ENCODE measurements at places on chromosomes 2 and 18. TPM values are rescaled to one million over a fixed set of nuclear protein-coding genes. Genes with fewer than 3 reads are reported as not detected.

- no peak for DNase-seq
Measured at GRCh38 chr18:77058290-77058835, 74.2 kb downstream of the MBP start.

DNA sequence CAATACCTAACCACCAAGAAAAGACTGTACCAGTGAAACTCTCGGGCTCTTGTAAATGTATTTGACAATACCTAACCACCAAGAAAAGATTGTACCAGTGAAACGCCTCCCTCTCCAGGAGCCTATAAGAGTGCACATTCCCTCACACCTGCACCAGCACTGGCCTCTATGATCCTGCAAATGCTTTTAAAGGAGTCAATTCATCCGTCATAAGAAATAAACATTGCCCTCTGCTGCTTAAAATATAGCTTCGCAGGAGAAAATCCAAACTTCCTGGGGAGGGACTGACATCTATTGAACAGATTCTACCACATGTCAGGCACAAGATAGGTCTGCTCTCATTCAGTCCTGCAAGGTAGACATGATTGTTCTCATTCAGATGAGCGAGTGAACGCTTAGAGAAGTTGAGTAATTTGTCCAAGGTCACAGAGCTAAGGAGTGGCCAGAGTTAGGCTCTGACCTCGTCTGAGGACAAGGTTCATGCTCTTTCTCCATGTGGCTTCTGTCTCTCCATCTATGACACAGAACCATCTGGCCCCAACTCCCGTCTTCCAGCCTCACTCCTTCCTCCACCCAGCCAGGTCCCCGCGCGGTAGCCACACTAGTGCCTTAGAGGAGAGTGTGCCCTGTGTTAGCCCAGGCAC lies 38.7 kb downstream of the MCFD2 start:
- DNase-seq: no peak

DNA sequence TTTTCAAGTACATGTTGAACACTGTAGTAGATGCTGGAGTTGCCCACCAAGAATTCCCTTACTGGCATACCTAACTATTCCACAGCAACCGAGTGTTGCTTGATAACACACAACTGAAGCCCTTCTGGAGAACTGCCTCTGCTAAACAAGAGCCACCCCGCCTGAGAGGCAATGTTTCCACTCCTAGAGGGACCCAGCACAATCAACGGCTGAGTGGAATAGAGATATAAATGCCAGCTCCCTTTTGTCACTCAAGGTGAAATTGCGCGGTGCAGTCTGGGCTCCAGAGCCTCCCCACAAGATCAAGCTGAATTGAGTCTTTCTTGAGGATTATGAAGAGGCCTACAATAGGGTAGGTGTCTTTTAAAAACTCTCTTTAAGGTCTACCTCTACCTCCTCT lies 49.1 kb upstream of the SCN9A start:
- no peak for DNase-seq

SERPINB4 gene
- total RNA-seq: not detected

NDUFV2 gene
- total RNA-seq: 120 TPM

NBAS gene
- 41.9 TPM for total RNA-seq

CYP27A1 gene
- 22.4 TPM for total RNA-seq

GRCh38 chr18:65811307-65811706 lies 60.5 kb downstream of the CDH7 start:
- DNase-seq: no peak

GRCh38 chr2:151765760-151766410 lies 31.6 kb upstream of the NEB start:
- no peak for DNase-seq

DNA sequence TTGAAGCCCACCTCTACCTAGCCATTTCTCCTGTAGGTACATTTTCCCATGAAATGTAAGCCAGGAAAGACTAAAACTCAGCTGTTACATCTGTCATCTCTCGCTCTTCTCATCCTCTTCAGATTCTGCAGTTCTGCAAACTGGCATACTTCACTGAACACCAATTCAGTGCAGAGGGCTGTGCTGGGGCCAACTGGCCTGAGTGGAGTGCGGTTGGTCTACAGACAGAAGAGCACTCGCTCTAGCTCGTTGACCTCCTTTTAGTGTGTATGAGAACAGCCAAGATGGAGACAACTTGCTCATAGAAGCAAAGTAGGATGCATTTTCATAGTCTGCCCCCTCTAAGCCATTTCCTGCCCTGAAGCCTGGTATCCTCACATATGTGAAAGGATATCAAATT lies 862.6 kb downstream of the BCL11A start:
- no peak for DNase-seq

PUM2 gene
- 93.7 TPM for total RNA-seq

DNA sequence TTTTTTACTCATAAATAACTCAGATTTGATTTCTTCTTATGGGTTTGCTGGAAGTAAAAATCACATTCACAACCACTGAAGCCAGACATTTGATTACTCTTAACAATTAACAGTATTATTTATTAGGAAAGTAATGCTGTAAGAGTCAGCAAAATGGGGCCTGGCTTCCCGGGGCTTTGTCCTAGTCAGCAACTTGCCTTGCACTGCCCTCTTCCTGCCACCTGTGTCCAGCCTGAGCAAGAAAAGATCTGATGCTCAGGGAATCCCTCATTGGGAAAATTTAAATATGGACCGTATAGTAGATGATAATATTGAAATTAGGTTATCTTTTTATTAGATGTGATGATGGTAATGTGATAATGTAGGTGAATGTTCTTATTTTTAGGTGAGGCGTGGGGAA lies 30.8 kb upstream of the ACYP2 start:
- no peak for DNase-seq

DNA sequence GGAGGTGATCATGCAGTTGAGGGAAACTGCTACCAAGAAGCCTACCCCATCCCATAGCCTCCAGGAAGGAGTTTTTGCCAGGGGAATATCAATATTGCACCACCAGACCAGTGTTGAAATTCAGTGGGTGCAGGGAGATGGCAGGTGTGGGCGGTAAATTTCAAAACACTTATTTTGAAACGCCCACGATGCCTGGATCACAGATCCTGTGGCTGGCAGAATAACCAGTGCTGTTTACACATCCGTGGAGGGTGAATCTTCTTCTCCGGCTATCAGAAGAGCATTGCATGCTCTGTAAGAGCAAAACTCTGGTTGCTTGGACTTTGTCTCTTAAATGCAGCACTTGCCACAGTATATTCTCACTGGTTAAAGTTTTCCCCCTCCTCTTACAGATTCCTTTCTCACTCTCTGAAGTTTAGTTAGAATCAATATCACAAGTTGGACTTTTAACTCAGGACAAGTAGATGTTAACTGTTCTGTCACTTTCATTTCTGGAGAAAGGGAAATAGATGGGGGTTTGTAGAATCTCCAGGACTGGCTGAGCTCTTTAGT lies 70.5 kb upstream of the ZCCHC2 start:
- peak; percentile 64 for DNase-seq

DNA sequence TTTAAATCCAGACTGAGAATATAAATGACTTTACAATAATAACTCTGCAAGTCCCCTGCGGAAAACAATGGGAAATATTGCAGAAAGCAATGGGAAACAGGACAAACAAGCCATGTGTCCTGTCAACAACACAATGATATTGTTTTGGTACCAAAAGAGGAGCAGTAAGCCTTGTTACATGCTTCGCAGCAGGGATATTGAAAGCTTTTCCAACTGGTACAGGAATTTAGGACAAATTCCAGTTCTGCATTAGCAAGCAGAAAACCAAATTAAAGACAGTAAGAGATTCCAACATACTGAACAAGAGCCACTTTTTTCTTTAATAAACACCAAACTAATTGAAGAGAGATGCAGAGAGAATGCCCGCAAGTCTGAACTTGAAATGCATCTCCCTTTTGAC lies 30.0 kb downstream of the FRZB start:
- DNase-seq: no peak

LRATD1 gene
- 11.2 TPM for total RNA-seq

GRCh38 chr2:150023044-150023443 lies 435.5 kb upstream of the MMADHC start:
- no peak for DNase-seq

CCDC178 gene
- 1.2 TPM for total RNA-seq

UGT1A5 gene
- not detected for total RNA-seq

- DNase-seq: no peak
Measured at GRCh38 chr18:79480171-79481045, 84.7 kb downstream of the NFATC1 start.

- no peak for DNase-seq
Measured at GRCh38 chr2:120934574-120935338, 199.1 kb downstream of the GLI2 start.

DNA sequence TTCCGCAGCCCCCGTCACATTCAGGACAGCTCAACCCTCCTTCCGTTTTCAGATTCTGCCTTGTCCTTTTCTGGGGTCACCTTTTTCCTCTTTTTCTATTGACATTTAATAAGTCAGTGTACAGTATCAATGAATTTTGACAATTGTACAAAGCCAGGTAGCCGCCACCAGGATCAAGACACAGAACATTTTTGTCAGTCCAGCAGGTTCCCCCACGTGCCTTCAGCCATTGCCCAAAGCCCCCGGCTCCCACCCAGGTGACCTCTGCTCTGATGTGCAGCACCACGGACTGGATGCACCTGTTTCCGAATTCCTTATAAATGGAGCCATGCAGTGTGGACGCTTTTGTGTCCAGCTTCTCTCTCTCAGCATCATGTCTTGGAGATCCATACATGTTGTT lies 30.0 kb downstream of the CROCC2 start:
- no peak for DNase-seq

- DNase-seq: peak; percentile 8
Measured at GRCh38 chr18:58239879-58240278, 195.9 kb downstream of the NEDD4L start.

- DNase-seq: no peak
Measured at GRCh38 chr18:74216661-74217110, 68.4 kb downstream of the TIMM21 start.

UGT1A8 gene
- total RNA-seq: not detected

GRCh38 chr2:98442488-98442887 lies 2.2 kb upstream of the INPP4A start:
- no peak for DNase-seq

DNA sequence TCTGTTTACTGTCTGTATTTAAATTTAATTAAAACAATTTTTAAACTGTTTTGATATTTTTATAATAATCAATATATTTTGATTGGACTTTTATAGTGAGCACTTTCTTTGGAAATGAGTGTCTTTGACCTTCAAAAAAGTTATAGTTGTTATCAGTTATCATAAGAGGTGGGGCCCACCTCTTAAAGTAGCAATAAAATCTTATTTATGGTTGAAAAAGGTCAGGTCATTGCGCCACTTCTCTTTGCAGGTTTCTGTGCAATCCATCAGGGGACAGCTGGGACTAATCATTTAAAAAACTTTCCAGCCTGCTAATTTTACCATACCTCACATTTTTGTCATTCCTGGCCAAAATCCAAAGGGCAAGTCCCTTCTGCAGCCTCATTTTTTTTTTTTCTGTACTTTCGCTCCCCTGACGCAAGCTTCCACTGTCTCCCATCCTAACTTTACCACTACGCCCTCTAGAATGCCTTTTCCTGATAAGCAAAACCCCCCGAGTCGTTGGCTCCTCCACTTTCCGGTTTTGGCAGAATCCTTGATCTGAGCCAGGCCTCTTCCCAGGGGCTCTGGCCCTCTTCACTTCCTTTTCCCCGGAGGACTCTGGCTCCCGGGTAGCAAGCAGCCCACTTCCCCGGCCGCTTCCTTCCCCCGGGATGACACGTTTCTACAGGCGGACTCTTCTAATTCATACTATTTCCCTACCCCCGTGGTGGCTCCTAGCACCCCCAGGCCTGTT lies 1.1 kb upstream of the SEH1L start:
- DNase-seq: no peak

- DNase-seq: no peak
Measured at GRCh38 chr2:117644403-117644802, 170.1 kb upstream of the DDX18 start.

DNA sequence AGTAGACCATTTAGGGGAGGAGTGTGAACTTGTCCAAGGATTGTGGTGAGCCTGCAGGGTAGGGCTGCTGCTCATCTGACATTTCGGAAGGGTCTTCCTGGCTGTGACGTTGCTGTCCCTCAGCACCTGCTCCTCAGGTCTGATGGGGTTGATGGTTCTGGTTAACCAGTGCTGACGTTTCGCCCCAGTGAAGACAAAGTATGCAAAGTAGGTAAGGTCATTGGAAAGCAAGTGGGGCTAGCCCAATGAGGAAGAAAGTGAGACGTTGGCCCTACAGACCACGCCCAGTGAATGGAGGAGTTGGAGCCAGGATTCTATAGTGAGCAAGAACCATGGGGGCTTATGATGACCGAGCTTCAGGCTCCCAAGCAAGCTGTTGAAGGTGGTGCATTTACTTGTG lies 33.4 kb upstream of the ZNF396 start:
- no peak for DNase-seq

GRCh38 chr2:30979822-30980245 lies 158.4 kb downstream of the GALNT14 start:
- DNase-seq: no peak

DNA sequence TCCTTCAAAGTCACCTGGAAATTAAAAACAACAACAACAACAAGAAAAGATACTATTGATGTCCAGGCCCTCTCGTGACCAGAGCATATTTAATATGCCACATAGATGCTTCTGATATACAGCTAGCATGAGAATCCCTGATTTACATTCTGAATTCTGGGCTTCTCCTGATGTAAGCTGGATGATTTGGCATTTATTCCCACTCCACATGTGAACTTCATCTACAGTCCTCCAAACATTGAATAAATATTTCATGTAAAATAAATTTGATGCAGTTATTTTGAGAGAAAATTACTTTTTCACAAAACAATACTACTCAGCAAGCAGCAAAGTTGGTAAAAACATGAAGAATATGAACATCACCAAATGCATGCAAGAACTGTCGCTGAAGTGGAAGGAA lies 453.2 kb upstream of the SETBP1 start:
- no peak for DNase-seq

GRCh38 chr2:159891917-159892730 lies 94.1 kb upstream of the CD302 start:
- no peak for DNase-seq

EFR3B gene
- 1.2 TPM for total RNA-seq

GRCh38 chr2:25692143-25692542 lies 18.8 kb upstream of the DTNB start:
- DNase-seq: no peak

KCNIP3 gene
- total RNA-seq: 29.2 TPM

PNKD gene
- total RNA-seq: 74.1 TPM

GRCh38 chr2:23380562-23381065 lies 4.4 kb upstream of the KLHL29 start:
- no peak for DNase-seq

GRCh38 chr2:132929786-132930185 lies 259.8 kb upstream of the LYPD1 start:
- DNase-seq: no peak

DNA sequence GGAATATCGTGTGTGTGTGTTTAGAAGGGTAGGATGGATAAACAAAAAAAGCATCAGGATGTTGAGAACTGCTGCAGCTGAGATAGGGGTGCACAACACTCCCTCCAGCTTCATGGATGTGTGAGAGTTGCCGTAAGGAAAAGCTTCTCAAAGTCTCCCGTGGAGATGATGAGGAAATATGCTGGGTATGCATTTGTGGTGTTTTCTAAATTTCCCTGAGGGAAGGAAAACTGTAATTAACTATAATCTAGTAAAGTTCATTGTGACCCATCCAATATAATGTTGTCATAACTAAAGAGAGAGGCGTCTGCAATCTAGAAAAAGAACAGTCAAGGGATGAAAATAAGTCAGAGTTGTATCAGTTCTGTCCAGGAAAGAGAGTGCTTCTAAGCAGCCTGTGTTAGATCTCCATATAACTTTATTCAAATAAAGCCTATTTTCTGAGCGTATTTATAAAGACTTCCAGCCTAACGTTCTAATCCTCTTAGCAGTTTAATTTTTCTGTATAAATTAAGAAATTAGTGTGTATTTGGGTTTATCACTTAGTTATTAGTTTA lies 7.3 kb upstream of the LMAN2L start:
- no peak for DNase-seq

Measured in esophagus muscularis mucosa (tissue), 4 donors.